Stimulated activated naive CD8-positive, alpha-beta T cell treated with anti-CD3 and anti-CD28 coated beads, Interleukin-15, amount 100 ng/mL, for 72 hours (primary cell): ENCODE measurements at places on chromosomes 2 and 18.

GRCh38 chr18:43279015-43279744, 1.9 kb upstream of the SYT4 start:
- DNase-seq, result no peak

- no peak for DNase-seq
Measured at GRCh38 chr2:144682248-144682647, 162.3 kb upstream of the ZEB2 start.

DNA sequence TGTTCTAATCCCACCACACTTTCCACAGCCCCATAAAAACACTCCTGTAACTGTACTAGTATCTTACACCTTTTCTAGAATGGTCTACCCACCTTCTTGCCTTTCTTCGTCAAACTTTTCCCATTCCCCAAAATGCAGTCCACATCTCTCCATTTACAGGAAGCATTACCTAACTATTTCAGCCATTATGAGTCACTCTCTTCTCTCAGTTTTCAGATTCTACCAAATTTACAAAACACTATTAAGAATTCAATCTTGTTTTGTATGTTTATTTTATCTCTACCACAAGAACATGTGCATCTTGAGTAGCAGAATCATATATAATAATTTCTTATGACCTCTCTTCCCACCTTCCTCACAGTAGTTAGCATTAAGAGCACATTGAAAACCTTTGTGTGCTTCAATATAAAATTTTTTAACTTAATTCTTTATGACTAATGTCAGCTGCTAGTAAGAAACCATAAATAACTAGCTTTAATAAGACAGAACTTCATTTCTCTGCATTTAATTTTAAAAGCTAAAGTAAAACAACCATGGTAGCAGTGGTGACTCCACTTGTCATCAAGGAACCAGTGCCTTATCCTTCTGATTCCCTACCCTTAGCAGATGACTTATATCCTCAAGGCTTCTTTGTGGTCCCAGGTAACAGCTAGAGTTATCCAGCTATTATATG, 56.6 kb upstream of the MAP2 start:
- no peak for DNase-seq

DNA sequence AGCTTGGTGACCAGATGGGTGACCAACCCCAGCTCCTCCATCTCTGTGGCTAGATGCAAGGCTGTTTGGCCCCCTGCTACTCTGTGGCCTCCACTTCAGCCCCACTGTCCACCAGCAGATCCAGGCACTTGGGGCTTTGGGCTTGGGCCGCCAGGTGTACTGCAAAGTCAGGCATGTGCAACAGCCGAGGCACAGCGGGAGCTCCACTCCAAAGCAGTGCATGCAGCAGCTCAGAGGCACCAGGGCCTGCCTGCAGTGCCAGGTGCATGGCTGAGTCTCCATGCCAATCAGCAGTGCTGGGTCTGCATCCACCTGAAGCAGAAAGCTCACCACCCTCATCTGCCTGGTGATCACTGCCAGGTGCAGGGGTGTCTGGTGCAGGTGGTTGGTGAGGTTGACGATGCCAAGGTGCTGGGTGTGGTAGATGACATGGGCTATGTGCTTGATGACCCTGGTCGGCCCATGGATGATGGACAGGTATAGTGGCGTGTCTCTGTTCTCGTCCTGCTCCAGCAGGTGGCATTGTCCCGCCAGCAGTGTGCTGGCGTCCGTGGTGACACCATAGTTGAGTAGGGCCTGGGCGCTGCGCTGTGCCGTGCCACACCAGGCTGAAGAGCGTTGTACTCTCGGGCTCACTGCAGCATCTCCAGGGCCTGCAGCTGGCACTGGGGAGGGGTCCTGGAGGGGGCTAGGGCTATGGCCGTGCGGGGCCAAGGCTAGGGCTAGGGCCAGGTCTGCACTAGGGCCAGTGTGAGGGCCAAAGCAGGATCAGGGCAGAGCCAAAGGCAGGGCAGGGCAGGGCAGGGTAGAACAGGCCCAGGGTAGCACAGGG, 1.0 kb upstream of the ANKRD62 start:
- no peak for DNase-seq

- no peak for DNase-seq
Measured at GRCh38 chr2:187453078-187453641, 5.1 kb upstream of the CALCRL start.
